ENCODE measurements at places on chromosomes 16 and 17. TPM values are rescaled to one million over a fixed set of nuclear protein-coding genes. Genes with fewer than 3 reads are reported as not detected.

Gene TBC1D3H
- total RNA-seq = not detected

Gene NOTUM
- total RNA-seq = 2.0 TPM

Gene TMEM100
- 10.3 TPM for total RNA-seq

Gene SCIMP
- 0.77 TPM for total RNA-seq

Gene BRD7
- total RNA-seq = 61.6 TPM

Gene SPEM3
- not detected for total RNA-seq

Gene NPIPB12
- 28.1 TPM for total RNA-seq

Gene AANAT
- total RNA-seq = 18.0 TPM

All from camera-type eye (tissue), 1 donor.